H1 (cell line): ENCODE measurements at places on chromosomes 11 and 22. TPM values are rescaled to one million over a fixed set of nuclear protein-coding genes. Genes with fewer than 3 reads are reported as not detected.

DNA sequence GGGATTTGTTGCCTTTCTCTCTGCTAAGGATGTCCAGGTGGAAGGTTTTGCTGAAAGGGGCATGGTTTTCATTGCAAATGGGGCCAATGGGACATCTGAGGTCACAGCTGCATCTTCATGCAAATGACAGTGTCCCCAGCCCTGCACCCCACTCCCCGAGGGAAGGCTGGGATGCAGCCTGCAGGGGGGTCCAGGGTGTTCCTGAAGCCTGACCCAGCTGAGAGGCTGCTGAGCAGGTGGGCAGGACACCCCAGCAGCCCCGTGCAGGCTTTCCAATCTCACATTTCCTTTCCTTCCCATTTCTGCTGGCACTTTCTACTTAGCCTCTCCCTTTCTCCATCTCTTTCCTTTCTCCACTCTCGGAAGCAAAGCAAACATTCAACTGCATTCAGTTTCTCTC, 78.3 kb downstream of the SCN3B start:
- no peak for DNase-seq

PRR5L gene
- total RNA-seq: 7.4 and 10.1 TPM in 2 replicates

GRCh38 chr22:22855617-22856308, 31.9 kb upstream of the IGLL5 start:
- no peak for DNase-seq

DNA sequence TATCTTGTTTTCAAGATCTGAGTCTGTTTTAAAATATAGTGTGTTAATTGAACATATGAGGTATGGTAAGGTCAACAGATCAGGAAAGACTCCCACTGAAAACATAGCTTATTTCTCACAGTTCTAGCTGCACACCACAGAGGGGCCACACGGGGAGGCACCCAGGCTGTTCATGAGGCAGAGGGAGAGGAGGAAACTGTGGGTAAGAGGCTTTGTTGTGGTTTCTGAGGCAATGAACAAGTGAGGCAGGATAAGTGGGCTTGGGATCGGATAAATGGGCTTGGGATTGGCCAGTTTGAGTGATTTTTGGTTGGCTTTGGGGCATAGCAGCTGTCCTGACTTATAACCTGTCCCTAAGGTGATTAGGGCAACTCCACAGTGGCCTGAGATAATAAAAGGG, 242.1 kb downstream of the LUZP2 start:
- no peak for DNase-seq

DNA sequence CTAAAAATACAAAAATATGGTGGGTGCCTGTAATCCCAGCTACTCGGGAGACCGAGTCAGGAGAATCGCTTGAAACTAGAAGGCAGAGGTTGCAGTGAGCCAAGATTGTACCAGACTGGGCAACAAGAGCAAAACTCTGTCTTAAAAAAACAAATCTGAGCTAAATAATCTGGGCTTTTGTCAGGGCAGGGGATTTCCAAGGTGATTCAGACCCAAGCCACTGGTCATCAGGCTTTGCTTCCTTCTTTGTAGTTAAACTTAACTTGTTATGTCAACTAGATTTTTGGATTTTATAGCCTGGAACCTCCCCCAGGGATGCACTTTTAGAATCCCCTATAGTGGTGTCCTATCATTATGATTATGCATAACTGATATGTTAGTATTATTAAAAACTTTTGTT, 27.0 kb upstream of the SLC22A8 start:
- DNase-seq: no peak

GRCh38 chr11:61627850-61628661, 47.2 kb upstream of the SYT7 start:
- no peak for DNase-seq

KRTAP5-11 gene
- not detected in 2 replicates for total RNA-seq

- DNase-seq: no peak
Measured at GRCh38 chr11:125138966-125139365, 25.6 kb upstream of the PKNOX2 start.

GRCh38 chr22:48350456-48350855, 1477.2 kb downstream of the BRD1 start:
- DNase-seq: no peak

- DNase-seq: no peak
Measured at GRCh38 chr11:114088836-114089235, 29.3 kb downstream of the ZBTB16 start.

DNA sequence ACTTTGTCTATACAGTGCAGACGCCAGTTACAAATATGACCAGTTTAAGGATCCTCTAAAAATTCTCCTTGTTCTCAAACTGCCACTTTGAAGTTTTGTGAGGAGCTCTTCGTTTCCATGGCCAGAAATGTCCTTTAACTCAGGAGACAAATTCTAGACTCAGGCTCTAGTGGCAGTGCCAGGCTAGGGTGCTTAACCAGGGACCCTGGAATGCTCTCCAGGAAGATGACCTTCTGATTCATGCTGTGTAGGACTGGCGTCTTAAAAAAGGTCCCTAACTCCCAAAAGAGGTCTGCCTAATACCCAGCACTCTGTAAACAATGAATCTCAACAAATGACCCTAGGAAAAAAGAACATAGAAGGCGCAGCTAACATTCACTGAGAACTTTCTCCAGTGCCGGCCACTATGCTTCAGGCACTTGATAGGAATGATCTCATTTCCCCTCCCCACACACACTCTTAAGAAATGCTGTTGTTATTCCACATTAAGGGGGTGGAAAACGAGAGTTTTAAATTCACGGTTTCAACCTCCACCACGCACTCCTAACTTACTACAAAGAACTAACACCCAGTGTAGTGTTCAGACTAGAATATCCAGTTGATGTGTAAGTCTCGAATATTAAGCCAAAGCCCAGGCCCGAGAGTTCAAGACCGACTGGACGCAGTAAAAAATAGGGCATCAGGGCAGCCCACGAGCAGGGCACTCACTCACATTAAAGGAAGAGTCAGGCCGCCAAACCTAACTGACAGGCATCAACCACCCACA, 747 bp downstream of the NXF1 start:
- no peak for DNase-seq

DNA sequence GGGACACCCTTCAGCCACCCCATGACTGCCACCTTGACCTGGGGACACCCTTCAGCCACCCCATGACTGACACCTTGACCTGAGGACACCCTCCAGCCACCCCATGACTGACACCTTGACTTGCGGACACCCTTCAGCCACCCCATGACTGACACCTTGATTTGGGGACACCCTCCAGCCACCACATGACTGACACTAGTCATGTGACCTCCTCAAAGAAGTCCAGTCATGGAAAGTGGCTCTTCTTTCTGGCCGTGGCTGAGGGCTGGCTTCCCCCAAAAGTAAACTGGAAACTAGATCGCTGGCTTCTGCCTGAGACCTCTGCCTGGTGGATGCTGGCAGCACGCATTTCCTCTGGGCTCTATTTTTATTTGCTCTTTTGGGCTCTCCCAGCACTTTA, 28.4 kb downstream of the ARFGAP2 start:
- DNase-seq: no peak

- DNase-seq: no peak
Measured at GRCh38 chr11:111097191-111097590, 148.3 kb upstream of the POU2AF2 start.

CNTF gene
- 1.5 and 1.9 TPM in 2 replicates for total RNA-seq

IL18BP gene
- total RNA-seq: 9.8 and 10.2 TPM in 2 replicates
